Fibroblast of lung (primary cell): ENCODE measurements at places on chromosomes 1 and 21. TPM values are rescaled to one million over a fixed set of nuclear protein-coding genes. Genes with fewer than 3 reads are reported as not detected.

The PPIAL4G gene
- not detected in 2 replicates for total RNA-seq

The PODN gene
- 49.7 and 67.5 TPM in 2 replicates for total RNA-seq

The TTC39A gene
- total RNA-seq: 0.51 and 1.5 TPM in 2 replicates

The MORC3 gene
- 48.5 and 51.7 TPM in 2 replicates for total RNA-seq

The VHLL gene
- total RNA-seq: not detected in 2 replicates

The OR2G2 gene
- not detected in 2 replicates for total RNA-seq

The TFF2 gene
- total RNA-seq: not detected in 2 replicates

The CLIC6 gene
- total RNA-seq: 1.8 and 5.3 TPM in 2 replicates

The SH2D1B gene
- total RNA-seq: not detected in 2 replicates

The FYB2 gene
- total RNA-seq: not detected in 2 replicates
